ENCODE measurements at places on chromosomes 5 and 9. TPM values are rescaled to one million over a fixed set of nuclear protein-coding genes. Genes with fewer than 3 reads are reported as not detected.

Gene SCGB3A2
- total RNA-seq: not detected

Gene ADAMTS2
- 0.30 TPM for total RNA-seq

Gene NEK6
- 29.5 TPM for total RNA-seq

Gene FGFR4
- total RNA-seq: 1.7 TPM

Gene PCDHGA7
- 0.80 TPM for total RNA-seq

Gene ATP6V1G1
- total RNA-seq: 121 TPM

Gene C9orf152
- total RNA-seq: not detected

Gene ESM1
- total RNA-seq: 463 TPM

Gene CATSPER3
- not detected for total RNA-seq

Gene NUTM2G
- total RNA-seq: not detected

Gene NEUROG1
- total RNA-seq: not detected

Gene CRB2
- not detected for total RNA-seq

Gene CBY3
- not detected for total RNA-seq

All from mammary microvascular endothelial cell (primary cell).